ENCODE measurements at places on chromosomes 16 and 17.

DNA sequence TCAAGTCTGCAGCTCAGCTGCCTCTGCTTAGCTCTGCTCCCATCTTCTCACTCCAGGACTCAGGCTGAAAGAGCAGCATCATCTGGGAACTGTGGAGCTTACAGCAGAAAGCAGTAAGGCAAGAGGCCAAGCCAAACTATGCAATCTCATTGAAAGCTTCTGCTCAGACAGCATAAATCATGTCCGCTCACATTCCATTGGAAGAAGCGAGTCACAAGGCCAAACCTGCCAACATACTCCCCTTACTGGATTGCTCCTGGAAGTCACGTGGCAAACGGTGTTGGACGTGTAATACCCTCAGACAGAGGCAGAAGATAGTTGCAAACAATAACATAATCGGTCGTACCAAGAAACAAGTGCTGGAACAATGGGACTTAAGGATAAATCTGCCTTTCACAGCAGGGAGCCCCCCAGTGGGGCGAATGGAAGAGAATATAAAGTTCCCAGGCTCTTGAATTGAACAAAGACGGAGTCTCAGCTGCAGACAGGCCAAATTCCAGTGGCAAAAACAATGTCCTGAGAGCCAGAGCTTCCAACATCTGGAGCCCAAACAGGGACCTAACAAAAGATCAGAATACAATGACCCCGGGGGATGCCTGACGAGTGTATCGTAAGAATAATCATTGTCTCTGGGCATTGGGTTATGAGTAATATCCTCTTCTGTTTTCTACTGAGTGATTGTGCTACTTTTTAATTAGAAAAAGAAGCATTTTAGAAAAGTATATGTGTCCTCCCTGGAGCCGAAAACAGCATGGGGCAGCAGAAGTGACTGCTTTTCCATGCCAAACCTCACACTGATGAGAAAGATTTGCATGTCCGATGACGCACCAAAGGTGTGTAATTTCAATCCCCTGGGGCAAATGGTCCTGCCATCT is 68.4 kb downstream of the CMC2 start:
- no peak for DNase-seq

DNA sequence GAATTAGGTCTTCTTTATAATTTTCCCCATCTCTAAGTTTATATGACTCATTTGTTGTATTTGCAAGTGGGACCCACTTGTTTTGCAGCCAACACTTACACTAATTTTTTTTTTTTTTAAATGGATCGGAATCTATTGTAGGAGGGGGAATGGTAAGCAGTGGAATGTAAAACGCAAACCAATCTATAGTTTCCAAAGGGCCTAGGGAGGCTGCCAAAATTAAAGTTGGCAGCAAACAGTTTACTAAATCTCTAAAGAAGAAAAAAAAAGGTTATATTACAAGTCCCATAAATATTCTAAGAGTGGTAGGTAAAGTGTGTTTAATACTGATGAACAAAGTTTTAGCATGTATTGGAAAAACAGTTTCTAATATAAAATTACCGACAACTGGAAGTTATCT is 416.8 kb upstream of the SALL1 start:
- DNase-seq = no peak

GRCh38 chr16:10497132-10498101 is 83.0 kb downstream of the EMP2 start:
- no peak for DNase-seq

DNA sequence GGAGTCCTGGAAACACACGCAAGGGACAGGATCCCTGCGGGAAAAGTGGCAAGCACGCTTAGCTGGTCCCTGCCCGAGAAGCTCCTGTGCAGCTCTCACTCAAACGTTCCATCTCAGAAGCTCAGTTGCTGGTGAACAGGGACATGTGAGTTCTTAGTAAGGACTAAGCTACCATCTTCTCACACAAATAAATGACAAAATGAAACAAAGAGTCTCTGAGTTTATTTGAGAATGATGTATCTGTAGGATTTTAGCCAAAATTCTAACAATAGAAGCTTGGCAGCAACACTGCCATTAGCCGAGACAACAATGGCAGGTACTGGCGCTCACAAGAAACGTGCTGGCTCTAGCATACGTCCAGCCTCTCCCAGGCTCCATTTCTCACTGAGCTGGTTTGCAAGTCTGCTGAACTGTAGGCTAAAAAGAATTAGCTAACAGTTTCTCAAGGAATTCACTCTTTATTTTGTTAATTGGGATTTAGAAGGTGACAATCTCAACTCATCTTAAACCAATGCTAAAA is 90.2 kb downstream of the VPS53 start:
- no peak for DNase-seq

DNA sequence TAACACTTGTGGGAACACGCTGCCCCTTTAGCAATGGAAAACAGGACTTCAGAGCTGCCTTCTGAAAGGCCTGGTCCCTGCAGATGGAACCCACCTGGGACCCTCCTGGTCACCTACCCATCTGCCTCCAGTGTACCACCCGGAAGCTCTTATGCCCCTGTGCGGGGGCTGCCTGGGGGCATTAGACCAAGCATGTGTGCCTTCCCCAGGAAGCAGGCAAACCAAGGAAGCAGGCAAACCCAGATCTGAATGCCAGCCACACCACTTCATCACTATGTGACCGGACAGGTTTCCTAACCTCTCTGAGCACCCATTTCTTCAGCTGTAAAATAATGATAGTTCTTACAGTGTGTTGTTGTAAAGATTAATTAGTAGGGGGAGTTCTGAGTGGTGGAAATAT is 20.8 kb upstream of the LRRC37A3 start:
- DNase-seq = no peak
